ENCODE measurements at places on chromosomes 4 and X. TPM values are rescaled to one million over a fixed set of nuclear protein-coding genes. Genes with fewer than 3 reads are reported as not detected.
A peak's percentile ranks its signal among the peaks of the same experiment; 100 is the strongest.

DNA sequence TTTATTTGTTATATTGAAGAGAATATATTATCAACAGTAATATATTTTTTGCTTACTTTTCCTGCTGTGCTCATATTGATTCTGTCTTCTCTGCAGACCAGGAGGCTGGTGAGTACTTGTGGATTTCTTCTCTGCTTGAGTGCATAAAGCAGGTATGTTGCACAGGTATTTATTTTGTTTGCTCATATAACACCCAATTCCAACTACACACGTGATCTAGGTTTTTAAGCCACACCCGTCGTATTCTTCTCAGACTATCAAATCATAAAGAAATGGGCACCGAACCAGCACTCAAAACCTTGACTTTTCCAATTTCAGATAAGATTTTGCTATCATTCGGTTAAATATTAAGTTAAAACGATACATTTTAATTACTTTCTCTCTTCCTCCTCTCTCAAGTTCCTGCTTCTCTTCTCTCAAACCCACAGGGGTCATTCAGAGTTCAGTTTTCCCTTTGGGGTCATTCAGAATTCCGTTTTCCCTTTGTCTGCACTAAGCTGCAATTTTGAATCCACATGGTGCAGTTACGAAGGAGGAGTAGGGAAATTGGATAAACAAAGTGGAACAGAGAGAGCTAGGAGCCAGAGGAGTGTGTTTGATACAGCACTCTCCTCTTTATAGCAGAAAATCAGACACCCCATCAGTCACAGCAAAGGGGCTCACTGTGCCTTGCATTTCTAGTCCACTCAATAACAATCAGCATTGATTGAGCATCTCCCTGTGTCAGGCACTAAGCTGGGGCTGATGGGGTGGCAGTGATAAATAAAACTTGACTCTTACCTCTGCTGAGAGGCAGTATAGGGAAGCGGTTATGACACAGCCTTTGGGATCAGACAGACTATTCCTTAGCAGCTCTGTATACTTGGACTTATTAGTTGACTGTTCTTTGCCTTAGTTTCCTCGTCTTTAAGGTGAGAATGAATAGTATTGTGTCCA lies at the start of gene ADH1C:
ADH1C (minus strand) TSS at position 145 of the 936 bp plus-strand sequence; CDS start at position 74, 71 bp downstream.
- no peak for DNase-seq

DNA sequence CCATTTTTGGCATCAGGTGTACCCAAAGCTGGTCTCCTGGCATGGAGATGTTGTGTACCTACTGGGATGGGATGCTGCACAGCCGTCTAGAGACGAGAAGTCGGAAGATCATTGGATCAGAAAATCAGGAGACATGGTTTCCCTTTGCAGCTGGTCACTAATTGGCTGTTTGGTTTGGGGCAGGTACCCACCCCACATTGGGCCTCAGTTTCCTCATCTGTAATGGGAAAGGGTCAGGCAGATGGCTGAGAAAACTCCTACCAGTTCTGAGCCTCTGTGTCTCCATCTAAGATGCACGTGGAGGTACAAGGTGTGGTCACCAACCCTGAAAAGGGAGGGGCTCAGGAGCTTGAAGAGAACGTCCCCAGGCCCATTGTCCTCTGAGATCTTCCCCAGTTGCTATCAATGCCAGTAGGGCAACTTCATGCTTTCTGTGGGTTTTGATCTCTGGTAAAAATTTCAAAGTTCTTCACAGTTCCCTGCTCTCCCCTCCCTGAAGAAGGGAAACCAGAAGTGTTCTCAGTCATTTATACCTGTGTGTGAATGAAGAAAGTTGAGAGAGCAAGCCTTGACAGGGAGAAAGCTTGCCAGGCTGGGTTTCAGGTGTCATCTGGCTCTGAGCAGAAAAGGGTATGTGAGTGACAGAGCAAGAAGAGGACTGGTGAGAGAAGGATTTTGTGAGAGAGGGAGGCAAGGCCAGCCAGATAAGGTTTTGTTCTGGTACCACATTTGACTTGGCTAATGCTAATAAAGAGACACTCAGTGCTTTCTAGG lies 15.1 kb downstream of the TSC22D3 start:
- no peak for DNase-seq

GRCh38 chr4:48033825-48034413 lies 17.3 kb downstream of the NIPAL1 start:
- peak; percentile 88 for DNase-seq

Gene KIAA1210
- total RNA-seq = not detected

Gene CXXC4
- total RNA-seq = not detected

Gene SPARCL1
- total RNA-seq = not detected

Gene PUDP
- 18.4 TPM for total RNA-seq
